RCC 7860 (cell line): ENCODE measurements at places on chromosomes 12 and 14.

- DNase-seq = no peak
Measured at GRCh38 chr14:76112889-76113624, 38.7 kb upstream of the GPATCH2L start.

DNA sequence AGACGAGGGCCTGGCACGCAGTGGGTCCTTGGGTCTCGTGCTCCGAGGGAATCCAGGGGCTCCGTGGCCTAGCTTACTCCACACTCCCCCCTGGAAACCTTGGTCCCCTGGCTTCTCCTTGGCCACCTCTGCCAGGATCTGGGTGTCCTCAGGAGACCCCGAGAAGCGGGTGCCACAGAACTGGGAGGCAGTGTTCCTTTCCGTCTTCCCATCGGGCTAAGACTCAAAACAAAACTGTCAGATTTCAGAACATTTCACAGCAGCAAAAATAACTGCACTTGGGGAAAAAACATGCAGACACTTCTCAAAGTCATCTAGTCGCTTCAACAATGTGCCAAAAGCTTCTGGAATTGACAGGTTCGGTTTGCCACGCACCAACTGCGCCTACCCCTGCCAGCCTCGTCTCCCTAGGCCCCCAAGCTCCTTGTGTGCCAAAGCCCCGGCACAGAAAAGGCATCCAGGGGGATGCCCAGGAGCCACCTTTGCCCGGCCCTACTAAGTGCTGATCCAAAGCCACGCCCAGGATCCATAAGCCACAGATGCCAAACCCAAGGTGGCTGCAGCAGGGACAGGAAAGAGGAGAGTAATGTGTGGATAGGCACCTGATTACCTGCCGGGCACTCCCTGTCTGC is 58.4 kb upstream of the DIO3 start:
- DNase-seq = no peak

- no peak for DNase-seq
Measured at GRCh38 chr14:95290021-95290420, 29.7 kb downstream of the CLMN start.

GRCh38 chr12:112121780-112122565 is 3.4 kb upstream of the TRAFD1 start:
- peak; percentile 54 for DNase-seq

- DNase-seq = no peak
Measured at GRCh38 chr12:41970744-41971143, 173.9 kb downstream of the GXYLT1 start.

DNA sequence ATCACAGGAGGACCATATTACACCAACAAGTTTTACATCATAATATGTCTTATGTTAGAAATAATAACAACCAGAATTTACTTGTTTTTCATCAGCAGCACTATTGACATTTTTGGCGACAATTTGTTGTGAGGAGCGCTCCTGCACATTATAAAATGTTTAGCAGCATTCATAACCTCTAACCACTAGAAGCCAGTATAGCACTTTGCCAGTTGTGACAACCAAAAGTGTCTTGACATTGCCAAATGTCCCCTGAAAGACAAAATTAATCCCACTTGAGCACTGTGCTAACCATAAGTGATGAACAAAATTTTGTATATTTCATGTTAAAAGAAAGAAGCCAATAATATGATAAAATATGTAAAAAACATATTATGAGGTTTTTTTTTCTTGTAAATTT is 356.9 kb upstream of the LMO3 start:
- no peak for DNase-seq

- DNase-seq = no peak
Measured at GRCh38 chr12:4850857-4851380, 58.8 kb upstream of the KCNA1 start.

- no peak for DNase-seq
Measured at GRCh38 chr12:82174383-82174782, 183.8 kb downstream of the CCDC59 start.

- peak; percentile 9 for DNase-seq
Measured at GRCh38 chr14:49961270-49962222, 68.7 kb downstream of the ARF6 start.

GRCh38 chr14:81465507-81466228 is 65.5 kb upstream of the STON2 start:
- DNase-seq = no peak

DNA sequence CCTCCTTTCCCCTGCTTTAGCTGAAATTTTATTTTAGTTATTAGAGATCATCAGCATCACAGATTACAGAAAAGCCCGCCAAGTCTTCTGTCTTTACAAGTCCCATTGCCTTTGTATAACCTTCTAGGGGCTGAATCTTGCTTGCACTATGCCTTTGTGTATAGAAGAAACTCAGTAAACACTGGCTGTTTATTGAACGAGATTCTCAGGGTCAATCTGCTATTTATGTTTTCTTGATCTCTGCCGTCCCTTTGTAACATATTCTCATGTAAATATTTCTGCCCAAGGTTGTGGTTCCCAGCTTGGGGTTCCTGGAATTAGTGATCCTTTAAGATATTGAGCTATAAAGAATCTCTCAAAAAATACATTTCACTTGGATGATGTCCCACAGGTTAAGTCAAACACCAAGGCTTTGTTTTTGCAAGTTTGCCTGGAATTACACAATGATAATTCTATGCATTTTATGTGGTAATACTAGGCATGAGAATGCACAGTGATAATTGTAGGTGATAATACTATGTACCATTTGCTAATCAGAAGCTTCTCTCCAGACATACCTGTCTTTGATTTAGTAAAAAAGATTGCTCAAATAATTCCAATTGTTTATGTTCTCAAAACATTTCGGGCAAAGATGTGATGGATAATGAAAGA is 40.6 kb upstream of the FGF6 start:
- no peak for DNase-seq

DNA sequence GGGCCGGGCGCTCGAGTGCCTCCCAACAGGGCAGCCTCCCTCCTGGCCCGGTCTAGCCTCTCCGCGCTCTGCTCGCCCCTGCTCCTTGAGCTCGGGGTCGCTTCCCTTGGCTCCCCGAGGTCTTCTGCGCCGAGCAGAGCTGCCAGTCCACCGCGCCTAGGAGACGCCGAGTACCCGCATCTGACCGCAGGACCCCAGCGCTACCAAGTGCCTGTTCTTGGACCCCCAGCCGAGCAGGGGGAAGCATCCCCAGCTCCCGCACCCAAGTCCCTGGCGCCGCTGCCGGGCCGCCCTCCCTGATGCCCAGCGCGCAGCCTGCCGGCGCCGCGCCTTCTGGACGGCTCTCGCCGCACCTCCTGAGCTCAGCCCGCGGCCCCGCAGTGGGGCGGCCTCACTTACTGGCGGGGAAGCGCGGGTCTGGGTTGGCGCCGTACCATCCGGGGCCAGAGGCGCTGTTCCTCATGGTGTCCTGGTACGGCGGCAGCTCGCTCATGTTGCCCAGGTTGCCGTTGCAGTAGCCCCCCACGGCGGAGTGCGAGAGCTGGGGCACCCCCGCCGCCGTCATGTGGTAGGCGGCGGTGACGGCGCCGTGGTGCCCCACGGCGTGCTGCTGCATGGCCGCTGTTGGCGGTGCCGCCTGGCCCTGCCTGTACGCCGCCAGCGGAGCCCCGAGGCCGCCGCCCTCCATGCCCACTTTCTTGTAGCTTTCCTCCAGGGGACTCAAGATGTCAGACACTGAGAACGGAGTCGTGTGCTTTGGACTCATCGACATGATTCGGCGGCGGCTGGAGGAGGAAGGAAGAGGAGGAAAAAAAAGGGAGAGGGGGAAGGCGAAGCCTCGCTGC is 1.2 kb downstream of the NKX2-1 start:
- DNase-seq = no peak

DNA sequence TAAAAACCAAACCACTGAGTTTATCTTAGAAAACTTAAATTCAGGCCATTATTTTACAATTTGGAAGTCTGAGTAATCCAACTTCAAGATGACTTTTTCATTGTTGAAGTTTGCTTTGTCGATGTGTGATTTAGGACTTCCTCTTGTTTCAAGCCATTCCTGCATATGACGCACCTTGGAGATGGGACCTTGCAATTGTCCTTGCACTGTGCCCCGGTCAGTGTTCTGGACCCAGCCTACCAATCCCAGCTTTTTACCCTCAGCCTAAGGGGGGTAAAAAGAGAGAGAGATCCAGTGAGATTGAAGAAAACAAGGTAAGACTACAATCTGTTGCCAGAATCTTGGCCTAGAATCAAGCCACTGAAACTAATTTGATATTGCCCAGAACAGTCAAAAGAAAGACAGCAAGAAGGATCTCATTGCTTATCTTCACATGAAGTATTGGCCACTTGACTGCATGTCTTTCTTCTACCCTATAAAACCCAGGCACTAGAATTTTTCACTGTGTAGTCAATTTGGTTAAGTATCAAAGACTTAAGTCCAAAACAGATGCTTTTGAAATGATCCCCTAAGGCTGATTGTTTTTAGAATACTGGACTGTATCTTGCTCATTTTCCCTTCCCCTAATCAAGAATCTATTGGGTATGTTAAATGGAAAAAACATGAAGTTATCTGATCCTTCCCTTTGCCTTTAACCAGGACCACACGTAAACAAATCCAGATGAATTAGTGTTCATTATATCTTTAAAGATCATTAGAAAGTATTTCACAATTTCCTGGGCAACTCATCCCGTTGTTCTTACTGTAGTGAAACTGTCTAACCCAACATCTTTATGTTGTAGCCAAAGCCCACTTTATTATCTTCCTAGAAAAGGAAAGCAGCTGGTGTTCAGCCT is 2.4 kb upstream of the MLH3 start:
- DNase-seq = no peak

DNA sequence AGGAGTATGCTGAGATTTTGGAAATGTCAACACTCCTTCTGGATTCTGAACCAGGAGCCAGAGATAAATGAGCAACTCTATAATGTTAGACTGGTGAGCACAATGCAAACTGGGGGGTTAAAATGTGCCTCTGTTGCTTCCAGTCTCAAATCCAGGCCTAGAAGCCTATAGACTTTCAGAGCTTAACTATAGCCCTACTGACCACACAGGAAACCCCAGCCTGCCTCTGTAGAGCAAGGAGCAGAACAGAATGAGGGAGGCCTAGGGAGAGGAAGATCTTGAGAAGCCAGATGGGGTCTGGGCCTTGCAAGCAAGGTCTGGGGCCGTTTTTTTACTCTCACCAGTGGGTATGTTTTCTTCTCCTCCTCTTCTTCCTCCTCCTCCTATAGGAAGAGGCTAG is 225.4 kb upstream of the KITLG start:
- no peak for DNase-seq

GRCh38 chr14:104171029-104171697 is 32.8 kb downstream of the KIF26A start:
- DNase-seq = no peak

- DNase-seq = no peak
Measured at GRCh38 chr14:38578278-38578681, 322.4 kb upstream of the CLEC14A start.

GRCh38 chr12:57479043-57479375 is 657 bp downstream of the ARHGAP9 start:
- DNase-seq = no peak

GRCh38 chr12:109359131-109359690 is 11.5 kb downstream of the MYO1H start:
- DNase-seq = no peak

DNA sequence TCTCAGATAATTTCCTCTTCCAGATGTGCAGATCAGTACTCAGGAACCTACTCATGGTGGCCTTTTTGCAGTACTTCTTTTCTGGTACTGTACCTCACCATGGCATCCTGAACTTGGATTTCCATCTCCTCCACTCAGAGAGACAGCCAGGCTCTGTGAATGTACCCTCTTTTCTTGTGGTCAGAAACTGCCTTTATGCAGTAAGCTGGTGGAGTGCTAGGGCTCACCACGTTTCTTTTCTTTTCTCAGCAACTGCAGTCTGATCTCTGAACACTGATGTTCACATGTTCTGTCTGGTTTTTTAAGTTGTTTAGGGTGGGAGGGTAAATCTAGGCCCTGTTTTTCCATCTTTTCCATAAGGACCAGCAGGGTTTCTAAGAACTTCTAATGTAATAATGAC is 99.8 kb upstream of the NRXN3 start:
- DNase-seq = no peak

GRCh38 chr12:25811656-25812126 is 146.8 kb upstream of the RASSF8 start:
- no peak for DNase-seq

DNA sequence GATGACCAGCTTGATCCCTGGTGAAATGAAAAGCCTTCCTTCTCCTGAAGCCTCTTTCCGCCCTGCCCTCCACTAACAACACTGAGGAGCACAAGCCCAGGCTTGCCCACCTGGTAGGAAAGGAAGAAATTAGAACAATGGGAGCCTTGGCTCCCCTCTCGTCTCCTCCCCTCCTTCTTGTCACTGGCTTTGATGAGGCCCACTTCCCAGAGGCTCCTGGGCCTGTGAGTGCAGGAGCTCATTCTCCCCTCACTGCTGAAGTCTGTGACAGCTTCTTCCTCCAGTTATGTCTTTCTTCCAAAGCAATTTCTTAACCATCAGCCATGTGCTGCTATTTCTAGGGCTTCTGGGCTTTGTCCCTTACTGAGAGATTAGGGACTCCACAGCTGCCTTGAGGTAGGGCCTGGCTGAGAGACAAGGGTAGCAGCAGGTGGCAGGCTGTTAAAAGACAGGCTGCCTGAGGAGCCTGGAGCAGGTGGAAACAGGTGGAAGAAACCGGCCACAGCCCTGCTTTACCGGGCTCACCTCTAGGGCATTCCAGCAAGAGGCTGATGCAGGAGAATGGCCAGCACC is 53.6 kb upstream of the SRSF5 start:
- DNase-seq = no peak

DNA sequence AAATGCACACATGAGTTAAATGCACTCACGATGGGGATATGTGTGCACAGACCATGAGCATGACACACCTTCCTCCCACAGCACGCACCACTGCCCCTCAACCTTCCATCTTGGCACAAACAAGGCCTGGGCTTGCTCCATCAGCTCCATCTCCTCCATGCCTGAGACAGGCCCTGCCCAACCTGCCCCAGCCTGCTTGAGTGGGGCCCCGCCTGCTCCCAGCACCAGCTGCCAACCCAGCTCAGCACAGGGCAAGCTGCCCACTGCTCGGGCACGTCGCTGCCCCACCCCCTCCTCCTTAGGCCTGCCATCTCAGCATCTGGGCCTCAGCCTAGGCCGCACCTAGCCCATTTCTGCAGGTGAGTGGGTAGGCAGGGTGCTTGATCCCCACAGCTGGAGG is 27.6 kb upstream of the KRT78 start:
- DNase-seq = peak; percentile 43

DNA sequence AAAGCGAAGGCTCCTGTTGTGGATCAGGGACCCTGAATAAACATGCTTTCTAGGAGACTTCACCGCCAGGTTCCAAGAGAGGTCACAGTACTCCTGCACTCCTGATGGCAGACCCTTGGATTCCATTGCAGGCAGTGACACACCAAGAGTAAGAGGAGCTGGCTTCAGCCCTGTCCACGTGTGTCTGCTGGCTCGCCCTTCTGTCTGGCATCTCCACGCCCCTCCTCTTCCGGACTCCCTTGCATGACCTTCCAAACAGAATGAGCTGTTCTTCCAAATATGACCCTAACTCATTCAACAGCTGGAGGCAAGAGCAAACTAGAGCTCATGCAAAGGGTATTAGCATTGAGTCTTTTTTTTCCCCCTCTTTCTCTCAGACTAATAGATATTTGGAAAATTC is 233.0 kb upstream of the PLEKHG7 start:
- DNase-seq = no peak

DNA sequence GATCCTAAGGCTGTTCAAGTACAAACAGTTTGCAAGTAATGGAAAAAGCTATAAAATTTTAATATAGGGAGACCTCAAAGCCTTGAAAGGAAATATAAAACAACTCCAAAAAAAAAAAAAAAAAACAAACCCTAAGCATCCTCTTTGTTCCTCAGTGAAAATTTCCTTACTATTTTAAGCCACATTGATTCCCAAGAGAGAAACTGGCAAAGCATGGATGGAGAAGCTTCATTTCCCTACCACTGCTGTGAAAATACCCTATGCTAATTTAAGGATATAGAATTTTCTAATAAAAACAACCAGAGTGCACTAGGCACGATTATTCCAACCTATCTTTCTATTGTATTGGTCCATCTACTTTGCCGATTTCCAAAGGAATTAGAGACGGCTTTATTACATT is 283.1 kb downstream of the CACNA1C start:
- DNase-seq = no peak
